ENCODE measurements at places on chromosomes 2 and 18.

DNA sequence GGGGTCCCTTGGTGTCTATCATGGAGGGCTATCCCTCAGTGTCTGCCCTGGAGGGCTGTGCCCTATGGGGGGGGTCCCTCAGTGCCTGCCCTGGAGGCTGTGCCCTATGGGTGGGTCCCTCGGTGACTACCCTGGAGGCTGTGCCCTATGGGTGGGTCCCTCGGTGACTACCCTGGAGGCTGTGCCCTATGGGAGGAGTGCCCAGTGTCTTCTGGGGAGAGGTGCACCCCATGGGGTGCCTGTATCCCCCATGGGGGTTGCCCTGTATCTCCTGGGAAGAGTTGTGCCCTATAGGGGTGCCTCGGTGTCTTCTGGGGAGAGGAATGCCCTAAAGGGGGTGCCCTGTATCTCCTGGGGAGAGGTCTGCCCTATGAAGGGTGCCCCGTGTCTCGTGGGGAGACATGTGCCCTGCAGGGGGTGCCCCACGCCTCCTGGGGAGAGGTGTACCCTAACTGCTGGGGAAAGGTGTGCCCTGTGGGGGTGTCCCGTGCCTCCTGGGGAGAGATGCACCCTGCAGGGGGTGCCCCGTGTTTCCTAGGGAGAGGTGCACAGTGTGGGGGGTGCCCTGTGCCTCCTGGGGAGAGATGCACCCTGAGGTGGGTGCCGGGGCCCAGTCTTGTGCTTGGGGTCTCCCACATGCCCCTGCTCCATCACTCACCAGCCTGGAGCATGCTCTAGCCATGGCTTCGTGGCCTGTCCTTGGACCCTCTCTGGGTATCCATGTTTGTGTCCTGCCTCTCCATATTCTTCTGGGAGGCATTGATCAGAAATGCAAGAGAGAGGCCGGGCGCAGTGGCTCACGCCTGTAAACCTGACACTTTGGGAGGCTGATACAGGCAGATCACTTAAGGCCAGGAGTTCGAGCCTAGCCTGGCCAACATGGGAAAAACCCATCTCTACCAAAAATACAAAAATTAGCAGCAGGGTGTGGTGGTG, 215.6 kb downstream of the HDAC4 start:
- no peak for DNase-seq

DNA sequence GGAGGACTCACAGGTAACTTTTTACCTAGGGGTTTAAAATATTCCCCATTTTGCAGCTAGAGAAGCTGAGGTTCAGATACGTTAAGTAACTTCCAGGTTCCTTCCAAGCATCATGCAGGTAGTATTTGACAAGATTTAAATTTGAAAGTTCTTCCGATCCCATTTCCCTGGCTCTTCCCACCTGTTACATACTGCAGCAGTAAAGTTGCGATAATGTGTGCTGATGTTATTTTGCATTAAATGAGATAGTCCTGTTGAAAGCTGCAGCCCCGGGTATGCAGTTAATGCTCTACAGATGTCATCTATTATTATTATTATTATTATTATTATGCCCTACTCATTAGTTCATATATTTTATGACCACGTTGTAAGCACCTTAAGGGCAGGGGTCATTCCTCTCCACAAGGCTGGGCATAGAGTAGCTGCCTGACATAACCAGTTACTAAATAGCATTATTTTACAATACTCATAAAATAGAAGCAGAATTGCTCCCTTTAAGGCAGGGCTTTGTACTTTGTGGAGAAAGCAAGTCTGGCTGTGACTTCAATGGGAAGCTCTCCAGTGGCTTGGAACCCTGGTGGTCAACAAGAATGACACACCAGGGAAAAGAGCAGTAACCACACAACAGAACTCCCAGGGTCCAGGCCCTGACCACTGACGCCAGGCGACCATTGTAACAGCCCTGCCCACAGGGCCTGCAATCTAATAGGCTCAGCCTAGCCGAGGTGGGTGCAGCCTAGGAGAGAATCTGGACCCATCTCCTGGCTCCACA, 112.0 kb upstream of the STPG4 start:
- DNase-seq = no peak

GRCh38 chr18:79876497-79876896, 75.0 kb downstream of the SLC66A2 start:
- no peak for DNase-seq

DNA sequence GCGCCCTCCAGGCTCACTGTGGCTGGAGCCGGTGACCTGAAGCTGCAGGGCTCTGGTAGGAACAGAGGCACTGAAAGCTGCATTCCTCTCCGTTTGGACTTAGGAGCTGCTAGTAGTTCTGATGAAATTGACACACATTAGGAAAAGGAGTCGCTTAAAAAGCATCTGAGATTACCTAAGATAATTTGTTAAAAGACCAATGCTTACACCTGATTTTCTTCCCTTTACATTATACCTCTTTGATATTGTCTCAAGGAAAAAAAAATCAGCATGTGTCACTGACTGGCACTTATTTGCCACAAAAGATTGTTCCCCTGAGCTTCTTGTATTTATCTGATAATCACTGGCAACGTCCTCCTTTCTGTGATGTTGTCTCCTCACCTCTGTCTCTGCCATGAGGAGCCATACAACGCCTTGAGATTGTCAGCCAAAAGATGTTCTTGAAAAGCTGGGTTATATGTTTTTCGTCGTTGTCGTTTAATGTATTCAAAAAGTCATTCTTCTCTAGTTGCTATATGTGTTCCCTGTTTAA, 618 bp upstream of the CHN1 start:
- no peak for DNase-seq

- no peak for DNase-seq
These were observed 222.4 kb upstream of the NCKAP5 start for GRCh38 chr2:133790711-133791110.

DNA sequence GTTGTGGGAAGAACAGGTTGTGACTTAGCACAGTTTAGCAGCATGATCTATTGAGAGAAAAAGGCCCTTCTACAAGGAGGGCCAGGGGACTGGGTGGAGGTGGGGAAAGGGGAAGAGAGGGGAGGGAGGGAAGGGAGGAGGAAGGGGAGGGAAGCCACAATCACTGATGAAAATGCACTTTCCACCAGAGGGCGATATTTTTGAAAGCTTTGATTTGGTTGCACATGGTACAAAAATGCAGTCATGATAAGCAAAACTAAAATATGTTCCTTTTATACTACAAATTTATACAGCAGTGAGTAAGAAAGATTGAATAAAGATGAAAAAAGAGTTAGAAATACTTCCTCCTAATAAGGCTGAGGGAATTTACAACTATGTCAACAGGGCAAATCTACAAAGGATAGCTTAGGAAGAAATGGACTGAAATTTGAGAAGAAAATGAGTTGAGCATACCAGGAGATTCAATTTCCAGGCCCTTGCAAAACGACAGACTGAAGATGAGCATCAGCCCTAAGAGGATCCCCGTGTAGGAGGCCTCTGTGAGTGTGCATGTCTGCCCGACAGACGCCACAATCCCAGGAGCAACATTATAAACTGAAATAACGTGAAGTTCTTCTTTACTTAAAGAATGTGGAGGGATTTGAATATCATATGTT, 17.2 kb downstream of the SH3YL1 start:
- no peak for DNase-seq

DNA sequence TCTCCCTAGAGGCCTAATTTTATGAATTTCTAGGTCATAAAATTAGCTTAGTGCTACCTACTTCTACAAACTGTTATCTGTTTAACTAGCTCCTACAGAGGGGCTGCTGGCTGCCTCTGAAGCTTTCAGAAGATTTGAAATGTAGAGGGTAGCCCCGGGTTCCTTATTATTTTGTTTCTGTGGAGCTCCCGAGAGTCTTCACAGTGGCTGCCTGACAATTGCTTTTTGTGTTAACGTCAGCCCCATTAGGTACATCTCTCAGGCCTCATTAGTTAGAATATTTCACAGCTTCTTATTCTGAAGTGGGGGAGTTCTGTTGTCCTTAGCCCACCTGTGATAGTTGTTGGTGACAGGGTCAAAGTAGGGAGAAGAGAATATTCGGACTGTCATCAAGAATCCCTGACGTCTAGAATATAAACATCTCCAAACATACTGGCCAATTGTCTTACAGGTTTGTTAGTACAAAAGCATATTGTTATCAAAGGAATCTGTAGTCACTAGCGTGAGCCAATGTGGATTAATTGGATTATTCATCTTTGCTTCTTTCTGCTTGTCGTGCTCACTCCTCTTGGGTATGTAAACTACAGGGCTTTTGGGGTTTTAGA, 77.5 kb downstream of the DIS3L2 start:
- no peak for DNase-seq

DNA sequence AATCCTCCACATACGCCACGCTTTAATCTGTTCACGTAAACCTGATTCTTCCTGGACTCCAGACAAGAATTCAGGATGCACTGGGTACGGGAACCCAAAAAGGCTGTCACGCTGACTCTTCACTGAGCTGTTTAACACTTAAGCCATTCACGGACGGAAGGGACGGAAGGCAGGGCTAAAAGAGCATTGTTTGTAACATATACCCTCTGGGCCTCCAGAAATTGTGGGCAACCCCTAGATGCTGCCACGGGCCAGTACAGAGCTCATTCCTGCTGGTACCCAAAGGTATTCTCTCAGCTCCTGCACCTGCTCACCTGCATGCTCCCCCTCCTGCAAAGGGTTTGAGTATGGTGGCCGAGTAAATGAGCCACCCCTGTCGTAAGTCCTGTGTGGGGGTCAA, 45.6 kb upstream of the RMP24 start:
- no peak for DNase-seq

- no peak for DNase-seq
These were observed 21.9 kb upstream of the ID2 start for GRCh38 chr2:8659735-8660492.

GRCh38 chr2:193837111-193837738, 1642.5 kb upstream of the TMEFF2 start:
- DNase-seq = no peak

GRCh38 chr2:241841181-241842066, 17.3 kb downstream of the PDCD1 start:
- no peak for DNase-seq

GRCh38 chr2:108933691-108934117, 55.3 kb downstream of the EDAR start:
- DNase-seq = no peak

- DNase-seq = no peak
These were observed 124.2 kb upstream of the MEX3C start for GRCh38 chr18:51321696-51322095.

- no peak for DNase-seq
These were observed 467.7 kb upstream of the SALL3 start for GRCh38 chr18:78511666-78512601.

DNA sequence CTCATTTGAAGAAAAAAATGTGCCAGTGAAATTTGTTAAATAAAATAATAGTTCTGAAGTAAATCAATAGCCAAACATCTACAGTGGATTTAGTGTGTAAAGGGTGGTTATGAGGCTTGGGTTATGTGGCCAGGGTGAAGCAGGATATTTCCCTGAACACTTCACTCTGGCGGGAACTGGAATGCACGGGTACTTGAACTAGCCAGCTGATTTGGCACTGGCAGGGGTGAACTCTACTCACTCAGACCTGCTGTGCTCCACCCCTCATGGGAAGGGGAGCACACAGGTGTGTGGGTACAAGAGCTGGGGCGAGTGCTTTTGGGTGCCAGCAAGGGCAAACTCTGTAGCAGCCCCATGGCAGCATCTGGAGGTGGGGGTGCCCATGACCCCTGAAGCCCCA, 278.2 kb downstream of the CALCRL start:
- DNase-seq = no peak

DNA sequence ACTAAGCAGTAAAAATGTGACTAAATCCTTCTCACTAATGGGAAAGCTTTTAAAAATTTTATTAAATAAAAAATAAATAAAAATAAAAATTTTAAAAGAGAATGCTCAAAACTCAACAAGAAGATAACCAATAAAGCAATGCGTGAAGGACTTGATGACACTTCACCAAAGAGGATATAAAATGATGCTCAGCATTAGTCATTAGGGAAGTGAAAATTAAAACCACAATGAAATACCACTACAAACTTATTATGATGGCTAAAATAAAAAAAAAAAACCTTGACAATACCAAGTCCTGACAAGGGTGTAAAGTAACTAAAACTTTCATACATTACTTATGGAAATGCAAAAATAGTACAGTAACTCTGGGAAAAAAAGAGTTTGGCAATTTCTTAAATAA, 3.3 kb upstream of the WDR75 start:
- no peak for DNase-seq

GRCh38 chr2:79162801-79163200, 3.2 kb upstream of the REG3A start:
- no peak for DNase-seq

- no peak for DNase-seq
These were observed 28.6 kb downstream of the LRRC30 start for GRCh38 chr18:7259475-7259874.

GRCh38 chr2:120599072-120599471, 136.6 kb upstream of the GLI2 start:
- DNase-seq = no peak

DNA sequence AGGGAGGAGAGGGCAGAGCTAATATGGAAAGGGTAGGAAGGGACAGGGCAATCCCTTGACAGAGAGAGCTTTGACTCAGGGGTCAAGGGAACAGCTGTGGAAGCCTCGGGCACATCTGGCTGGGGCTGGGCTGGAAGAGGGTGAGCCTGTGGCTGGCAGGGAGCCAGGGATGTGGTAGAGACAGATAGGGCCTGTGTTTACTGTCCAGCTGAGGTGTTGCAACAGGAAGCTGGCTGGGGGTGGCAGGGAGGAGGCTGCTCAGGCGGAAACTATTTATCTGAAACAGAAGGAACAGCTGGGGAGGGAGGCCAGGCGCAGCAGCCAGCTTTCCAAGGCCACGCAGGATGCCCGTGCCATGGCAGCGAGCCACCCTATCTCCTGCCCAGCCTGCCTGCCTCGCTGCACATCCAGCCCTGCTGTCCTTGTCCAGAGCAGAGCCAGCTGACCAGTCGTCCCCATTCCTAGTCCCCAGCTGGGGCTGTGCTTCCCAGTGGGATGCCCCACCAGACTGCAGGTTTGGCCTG, 264.7 kb downstream of the CYP26B1 start:
- DNase-seq = no peak

DNA sequence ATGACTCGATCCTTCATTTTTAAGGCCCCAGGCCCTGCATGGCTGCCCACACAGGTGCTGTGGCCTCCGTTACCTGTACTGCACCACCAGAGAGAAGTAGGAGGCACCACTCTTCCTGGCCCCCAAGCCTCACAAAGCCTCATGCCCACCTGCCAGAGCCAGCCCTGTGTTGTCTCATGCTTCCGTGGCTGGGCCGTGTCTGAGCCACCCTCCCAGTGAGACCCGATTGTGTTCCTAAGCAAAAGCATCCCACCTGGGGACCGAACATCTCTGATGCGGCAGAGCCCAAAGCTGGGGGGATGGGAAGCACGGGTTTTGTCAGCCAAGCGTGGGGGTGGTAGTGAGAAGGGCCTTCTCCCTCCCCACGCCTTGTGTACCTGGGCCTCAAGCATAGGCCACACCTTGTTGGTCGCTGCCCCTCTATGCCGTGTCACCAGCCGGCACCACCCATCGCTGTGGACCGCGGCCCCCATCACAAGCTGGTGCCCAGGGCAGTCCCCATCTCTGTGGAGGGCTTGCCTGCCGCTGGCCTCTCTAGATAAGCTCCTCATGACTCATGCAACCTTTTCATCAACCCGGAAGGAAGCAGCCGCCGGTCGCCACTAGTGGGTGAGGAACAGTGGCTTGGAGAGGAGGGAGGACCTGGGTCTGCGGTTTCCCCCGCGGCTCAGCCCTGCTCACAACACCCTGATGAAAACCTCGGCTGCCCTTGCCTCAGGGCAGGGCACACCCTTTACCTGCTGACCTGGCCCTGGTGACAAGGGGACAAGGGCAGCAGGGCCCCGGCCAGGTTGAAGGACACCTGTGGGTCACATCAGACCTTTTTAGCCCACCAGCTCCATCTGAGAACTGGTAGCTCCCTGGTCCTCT, 2.7 kb upstream of the RNPEPL1 start:
- peak; percentile 87 for DNase-seq

Data from stimulated activated CD8-positive, alpha-beta memory T cell treated with anti-CD3 and anti-CD28 coated beads, Interleukin-4, amount 100 ng/mL, for 4 hours (primary cell).